ENCODE measurements at places on chromosomes 13 and 19.

- peak; percentile 80 for DNase-seq
Observed at GRCh38 chr13:40776681-40777165, 5.7 kb upstream of the MRPS31 start.

GRCh38 chr13:47481536-47481935 lies 519.5 kb downstream of the SUCLA2 start:
- DNase-seq: no peak

- no peak for DNase-seq
Observed at GRCh38 chr13:20106742-20107141, 54.1 kb downstream of the GJA3 start.

DNA sequence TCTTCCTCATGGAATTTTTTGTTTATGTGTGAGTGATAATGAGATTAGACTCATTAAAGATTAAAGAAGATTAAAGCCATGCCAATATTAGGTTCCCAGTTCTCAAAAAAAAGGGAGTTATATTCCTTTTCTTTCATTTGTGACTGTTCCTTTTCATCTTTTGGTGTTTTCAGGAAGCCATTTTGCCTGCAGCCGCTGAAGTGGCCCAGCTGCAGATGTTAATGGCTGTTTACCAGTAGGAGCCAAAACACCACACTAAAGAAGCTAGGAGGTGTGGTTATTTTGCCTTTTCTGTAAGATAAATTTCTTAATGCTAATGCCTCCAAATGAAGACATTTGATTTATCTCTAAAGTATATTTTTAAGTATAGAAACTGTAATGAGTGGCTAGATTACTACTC lies 36.3 kb downstream of the ITGBL1 start:
- DNase-seq: no peak

GRCh38 chr19:791567-792305 lies 5.5 kb upstream of the PTBP1 start:
- DNase-seq: no peak
